ENCODE measurements at places on chromosomes 3 and 15.

DNA sequence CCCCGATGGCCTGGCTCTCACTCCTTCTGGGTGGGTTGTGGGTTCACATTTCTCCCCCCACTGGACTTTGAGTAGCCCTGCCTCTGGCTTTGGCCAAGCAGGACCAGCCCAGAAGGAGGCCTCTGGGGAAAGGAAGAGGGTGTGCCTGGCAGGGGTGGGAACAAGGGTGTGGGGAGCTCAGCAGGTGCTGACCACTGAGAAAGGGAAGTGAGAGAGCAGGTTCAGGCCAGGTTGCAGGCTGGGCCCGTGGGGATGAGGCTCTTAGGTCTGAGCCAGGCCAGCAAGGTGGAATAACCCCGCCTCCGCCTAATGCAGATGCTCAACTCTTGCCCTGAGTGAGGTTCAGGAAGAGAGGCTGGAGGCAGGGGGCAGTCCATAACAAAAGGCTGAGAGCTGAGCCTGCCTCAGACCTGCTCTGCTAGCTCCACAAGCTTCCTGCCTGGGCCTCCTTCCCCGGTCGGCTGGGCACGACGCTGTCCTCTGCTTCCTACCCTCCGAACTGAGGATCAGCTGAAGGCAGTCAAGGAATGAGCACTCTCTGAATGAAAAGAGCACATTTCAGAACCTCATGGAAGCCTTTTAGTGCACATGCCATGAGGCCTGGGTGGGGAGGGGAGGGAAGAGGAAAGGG is 82.7 kb downstream of the TLE3 start:
- no peak for DNase-seq

- no peak for DNase-seq
These were observed 19.5 kb downstream of the SETMAR start for GRCh38 chr3:4322635-4323034.

DNA sequence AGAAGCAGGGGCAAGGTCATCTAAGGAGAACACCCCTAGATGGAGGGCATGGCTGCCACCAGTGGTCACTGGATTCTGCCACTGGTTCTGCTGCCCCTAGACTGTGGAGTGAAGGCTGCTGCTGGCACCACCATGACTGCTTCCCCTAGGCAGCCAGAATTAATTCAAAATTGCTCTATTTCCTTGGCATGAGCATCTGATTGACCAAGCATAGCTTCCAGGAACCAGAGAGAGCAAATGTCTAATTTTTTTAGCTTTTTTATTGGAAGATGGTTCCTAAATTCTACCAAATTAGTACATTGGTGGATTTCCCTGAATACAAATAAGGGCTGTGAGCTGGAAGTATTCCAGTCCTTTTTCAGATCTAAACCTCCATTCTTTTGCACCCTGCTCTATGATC is 270.2 kb upstream of the GBE1 start:
- no peak for DNase-seq

GRCh38 chr15:76289582-76289981 is 21.7 kb downstream of the ETFA start:
- DNase-seq: no peak

DNA sequence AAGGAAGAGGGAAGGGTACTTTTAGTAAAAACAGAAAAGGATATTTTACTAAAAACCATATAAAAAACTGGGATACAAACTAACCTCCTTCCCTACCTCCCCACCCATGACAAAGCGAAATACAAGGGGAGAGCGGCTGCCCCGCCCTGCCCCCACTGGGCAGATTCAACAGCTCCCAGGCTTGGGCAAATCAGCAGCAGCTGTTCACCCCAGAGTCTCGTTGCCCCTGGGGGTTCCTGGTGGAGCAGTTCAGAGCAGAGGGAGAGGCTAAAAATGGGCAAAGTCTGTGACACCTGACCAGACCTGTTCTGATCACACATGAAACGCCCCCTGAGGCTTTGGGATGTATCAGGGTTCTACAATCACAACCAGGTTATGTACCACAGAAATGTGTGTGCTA is 2.5 kb upstream of the ETFA start:
- DNase-seq: no peak

- DNase-seq: no peak
These were observed 12.1 kb downstream of the TBC1D2B start for GRCh38 chr15:78065284-78065872.

DNA sequence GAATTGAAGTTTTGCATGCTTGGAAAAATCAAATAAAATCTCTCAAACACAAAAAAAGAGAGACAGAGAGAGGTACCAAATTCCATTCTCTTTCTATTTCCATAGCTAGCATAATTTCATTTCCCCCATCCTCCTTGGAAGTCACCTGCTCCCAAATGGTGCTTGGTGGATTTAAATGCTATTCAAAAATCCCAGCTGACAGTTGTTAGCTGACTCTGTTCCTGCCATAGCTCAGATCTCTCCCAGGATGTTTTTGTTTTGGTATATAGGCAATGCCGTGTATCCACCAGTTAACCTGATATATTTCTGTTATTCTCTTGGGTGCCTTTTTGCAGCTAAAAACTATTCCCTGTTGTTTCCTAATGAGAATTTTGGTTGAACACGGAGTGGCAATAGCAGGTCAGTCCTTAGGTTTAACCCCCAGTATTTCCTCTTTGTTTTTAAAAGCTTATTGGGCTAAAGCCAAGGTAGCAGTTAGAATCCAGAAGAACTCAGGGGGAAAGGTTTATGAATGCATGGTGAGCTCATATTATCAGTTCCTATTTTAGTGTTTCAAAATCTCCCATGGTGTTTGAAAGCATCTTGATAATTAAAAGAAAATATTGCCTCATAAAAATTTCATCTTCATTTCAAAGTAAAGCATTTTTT is 240.0 kb upstream of the GBE1 start:
- DNase-seq: no peak

DNA sequence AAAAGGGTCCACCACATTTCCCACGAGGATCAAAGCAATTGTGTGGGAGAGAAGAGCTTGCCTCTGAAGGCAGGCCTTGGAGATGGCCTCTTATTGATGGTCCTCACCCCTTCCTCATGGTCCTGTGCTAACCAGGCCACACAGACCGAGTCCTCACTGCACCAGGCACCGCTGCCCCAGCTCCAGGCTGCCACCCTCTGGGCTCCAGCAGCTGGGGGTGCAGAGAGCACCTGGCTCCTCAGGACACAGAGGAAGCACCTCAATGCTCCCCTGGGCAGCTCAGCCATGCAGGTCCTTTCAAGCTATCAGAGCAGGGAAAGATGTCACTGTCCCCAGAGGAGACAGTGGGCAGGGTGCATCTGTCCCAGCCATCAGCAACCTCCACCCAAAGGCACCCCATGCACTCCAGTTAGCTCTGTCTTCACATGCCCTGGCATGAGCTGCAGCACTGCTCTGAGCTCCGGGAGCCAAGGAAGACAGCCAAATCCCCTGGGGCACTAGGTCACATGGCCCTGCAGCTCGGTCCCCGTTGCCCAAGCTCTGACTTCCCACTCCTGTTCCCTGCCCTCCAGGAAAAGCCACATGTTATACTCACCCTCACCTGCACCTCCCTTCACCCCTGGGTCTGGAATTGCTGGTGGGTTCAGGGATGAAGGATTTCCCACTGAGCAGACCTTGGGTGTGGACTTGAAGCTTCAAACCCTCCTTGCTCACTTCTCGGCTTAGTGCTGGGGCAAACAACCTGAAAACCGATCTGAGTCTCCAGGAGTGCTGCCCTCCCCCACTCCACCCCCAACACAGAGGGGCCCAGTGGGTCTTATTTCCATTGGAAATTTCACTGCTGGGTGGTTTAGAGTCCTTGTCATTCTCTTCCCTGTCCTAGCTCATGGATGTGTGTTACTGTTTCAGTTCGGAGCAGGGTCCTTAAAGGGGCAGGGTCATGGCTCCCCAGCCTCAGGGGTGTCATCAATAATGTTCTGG is 32.6 kb downstream of the ALS2CL start:
- no peak for DNase-seq

DNA sequence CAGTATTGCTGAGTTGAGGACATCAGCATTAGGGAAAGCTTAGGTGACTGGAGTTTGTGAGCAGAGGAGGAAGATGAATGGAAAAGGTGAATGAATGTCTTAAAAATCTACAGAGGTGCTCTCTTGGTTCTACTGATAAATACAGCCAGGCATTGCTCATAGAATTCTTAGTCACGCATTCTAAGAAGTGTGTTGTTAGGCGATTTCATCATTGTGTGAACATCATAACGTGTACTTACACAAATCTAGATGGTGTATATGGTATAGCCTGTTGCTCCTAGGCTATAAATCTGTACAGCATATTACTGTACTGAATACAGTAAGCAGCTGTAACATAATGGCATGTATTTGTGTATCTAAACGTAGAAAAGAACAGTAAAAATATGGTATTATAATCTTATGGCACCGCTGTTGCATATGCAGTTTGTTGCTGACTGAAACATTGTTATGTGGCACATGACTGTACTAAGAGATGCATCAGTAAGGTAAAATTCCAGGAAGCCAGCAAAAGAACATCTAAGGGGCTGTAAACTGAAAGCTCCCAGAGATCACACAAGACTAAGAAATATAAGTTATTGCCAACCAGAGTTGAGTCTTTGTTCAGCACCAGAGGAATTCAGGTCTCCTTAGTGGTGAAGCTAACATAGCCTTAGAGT is 42.9 kb upstream of the ASB14 start:
- no peak for DNase-seq

GRCh38 chr15:51117270-51117669 is 22.6 kb upstream of the TNFAIP8L3 start:
- DNase-seq: no peak

- DNase-seq: peak; percentile 27
These were observed 14.8 kb downstream of the ARNT2 start for GRCh38 chr15:80418892-80419537.

- DNase-seq: no peak
These were observed 282.5 kb downstream of the ULK4 start for GRCh38 chr3:41679374-41679773.

DNA sequence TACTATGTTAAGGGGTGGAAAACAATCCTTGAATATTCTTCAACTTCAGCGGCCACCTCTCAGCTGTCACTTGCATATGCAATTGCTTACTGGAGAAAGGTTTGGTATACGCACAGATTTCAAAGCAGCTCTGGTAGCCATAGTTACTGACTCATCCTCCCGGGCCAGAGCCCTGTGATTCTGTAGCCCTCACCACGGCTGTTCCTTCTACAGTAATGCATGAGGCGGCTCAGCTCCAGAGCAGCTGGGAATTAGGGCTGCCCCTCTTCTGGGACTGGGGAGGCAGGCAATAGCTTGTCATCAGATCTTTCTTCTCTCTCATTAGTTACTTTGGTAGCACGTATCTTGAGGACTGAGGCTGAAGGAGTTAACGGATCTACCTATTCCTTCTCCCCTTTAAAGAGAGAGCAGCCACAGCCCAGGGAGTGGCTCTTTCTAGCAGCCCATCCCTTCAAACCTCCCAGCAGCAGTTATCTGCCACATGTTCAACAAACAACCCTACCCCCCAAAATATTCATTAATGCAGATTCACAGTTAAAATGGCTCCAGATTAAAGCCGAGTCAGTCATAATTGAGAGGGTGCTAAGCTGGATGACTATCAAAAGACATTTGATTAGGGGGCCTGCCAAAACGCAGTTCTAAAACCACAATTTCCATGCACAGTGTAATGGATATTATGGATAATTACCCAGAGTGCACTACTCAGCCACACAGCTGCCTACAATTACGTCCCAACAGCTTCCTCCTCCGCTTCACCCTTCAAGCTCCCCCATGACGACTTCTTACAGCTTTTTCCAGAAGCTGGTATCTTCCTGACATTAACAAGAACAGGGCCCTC is 54.7 kb downstream of the ETV5 start:
- no peak for DNase-seq

- no peak for DNase-seq
These were observed 46.7 kb downstream of the IQSEC1 start for GRCh38 chr3:13026534-13026933.

DNA sequence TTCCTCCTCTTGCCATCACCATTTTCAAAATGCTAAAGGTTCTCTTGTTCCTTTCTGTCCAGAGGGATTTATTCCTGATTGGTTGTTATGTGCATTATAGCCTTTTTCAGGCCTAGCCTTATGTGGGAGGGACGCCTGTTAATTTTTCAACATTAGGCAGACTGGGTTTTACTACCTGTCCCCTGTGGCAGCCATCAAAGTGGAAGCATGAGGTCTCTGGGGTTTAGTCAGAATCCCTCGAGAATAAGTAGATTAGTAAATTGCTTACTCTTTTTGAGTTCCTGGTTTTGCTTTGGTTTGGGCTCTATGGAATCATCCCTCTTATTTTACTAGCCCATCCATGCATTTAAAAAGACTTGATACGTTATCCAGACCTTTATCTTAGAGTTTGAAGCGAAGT is 32.4 kb downstream of the PAK2 start:
- no peak for DNase-seq

DNA sequence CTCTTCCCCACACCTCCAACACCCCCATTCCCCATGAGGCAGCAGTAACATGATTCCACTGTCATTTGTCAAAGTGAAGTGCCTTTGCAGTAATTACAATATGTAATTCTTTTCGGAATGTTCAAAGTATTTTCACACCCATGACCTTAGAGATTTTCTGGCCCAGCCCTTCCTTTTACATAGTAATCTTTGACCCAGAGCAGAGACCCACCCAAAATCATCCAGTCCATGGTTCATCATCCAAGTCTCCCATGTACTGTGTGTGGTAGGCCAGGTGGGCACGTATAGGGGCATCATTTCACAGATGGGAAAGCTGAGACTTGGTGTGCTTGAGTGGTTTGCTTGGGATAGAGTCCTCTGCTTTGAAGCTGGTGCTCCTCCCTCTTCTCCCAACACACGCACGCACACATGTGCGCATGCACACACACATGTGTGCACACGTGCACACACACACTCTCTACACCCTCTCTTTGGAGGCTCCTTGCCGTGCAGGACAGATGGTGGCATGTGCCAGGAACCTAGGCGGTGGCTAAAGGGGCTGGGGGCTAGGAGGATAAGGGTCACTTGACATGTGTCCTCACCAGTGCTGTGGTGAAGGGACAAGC is 284.7 kb upstream of the ROPN1 start:
- no peak for DNase-seq

DNA sequence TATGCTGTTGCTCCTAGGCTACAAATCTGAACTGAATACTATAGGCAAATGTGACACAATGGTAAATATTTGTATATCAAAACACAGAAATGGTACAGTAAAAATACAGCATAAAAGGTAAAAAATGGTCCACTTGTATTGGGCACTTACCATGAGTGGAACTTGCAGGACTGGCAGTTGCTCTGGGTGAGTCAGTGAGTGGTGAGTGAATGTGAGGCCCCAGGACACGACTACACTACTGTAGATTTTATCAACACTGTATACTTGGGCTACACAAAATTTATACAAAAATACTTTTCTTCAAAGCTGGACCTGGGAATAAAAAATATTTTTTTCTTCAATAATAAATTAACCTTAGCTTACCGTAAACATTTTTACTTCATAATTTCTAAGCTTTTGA is 41.6 kb upstream of the DUT start:
- DNase-seq: no peak

GRCh38 chr15:30865257-30865656 is 38.5 kb upstream of the FAN1 start:
- no peak for DNase-seq

- DNase-seq: no peak
These were observed 18.9 kb upstream of the GOLGB1 start for GRCh38 chr3:121768452-121768851.

- DNase-seq: no peak
These were observed 6.3 kb upstream of the HES1 start for GRCh38 chr3:194129581-194130133.
